ENCODE measurements at places on chromosomes 6 and 20.

DNA sequence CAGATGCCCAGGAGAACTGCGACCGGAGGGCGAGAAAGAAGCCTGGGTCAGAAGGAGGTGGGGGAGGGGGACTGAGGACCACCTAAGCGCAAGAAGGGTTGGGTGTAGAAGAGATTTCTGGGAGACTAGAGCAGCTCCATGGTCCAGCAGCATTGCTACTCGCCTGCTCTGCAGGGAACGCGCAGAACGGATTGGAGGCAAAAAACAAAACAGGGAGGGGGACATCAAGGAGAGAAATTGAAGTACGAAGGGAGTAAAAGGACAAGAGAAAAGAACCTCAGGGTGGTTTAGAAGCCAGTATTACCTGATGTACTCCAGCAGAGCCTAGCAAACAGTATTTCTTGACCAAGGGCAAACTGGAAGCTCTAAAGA is 537 bp upstream of the GABBR1 start:
- no peak for DNase-seq

- no peak for DNase-seq
These were observed 116.6 kb downstream of the DLL1 start for GRCh38 chr6:170174124-170174770.

GRCh38 chr6:78552435-78552834 is 314.9 kb upstream of the IRAK1BP1 start:
- no peak for DNase-seq

DNA sequence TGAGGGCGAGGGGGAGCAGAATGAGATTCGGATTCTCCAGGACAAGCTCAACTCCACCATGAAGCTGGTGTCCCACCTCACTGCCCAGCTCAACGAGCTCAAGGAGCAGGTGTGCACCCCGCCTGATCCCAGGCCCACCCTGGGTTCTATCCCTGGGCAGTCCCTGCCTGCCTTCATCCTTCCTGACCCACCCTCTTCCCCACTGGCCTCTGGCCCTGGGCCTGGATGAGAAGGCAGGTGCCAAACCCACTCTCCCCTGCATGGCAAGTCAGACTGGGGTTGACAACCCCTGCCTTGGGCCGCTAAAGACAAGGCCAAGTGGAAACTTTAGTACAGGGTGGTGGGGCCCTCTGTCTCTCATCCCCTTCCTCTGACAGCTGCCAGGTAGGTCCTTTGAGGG is 16.5 kb downstream of the UQCC2 start:
- no peak for DNase-seq

GRCh38 chr20:44145131-44145775 is 41.7 kb downstream of the JPH2 start:
- DNase-seq = no peak

Data from amniotic stem cell (primary cell).